ENCODE measurements at places on chromosomes 5 and 9.
A peak's percentile ranks its signal among the peaks of the same experiment; 100 is the strongest.

DNA sequence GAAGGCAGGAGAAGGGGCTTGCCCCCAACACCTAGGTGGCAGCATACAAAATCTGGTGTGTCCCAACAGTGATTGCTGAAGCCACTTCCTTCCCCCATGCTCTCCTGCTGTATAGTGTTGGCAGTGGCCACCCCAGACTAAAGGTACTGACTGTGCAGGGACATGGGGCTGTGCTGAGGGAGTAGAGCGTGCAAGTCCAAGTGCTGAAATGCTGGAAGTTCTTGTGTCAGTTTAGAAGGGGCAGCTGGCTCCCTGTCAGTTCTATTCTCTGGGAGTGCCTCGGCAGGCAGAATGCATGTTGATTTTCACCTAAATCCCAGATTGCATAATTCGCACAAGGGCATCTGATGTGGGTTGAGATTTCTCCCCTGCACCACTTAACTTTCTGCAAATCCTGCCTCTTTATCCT, 68.6 kb downstream of the GDNF start:
- DNase-seq, result no peak

DNA sequence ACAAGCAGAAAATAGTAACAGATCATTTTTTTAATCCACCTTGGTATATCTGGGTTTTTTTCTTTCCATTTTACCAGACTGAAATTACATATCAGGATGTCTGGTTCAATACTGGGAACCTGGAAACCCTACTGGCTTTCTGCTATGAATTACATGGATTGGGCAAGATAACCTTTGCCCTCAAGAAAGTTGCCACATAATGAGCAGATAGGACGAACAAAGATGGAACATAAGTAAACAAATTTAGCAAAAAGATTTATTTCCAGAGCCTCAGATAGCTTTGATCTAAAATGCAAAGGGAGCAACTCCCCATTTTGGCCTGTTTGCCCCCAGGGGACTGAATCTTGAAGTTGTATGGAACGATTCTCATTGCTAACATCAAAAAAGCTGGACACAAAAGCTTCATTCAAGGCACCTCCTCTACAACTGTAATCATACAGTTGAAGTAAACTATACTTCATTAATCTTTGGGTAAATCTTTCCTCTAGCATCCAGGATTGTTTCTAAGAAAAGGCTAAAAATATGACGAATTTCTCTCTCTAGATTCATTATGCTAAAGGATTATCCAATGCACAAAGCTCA, 131.6 kb upstream of the PTGER4 start:
- DNase-seq, result no peak

GRCh38 chr5:181189363-181189961, 15.5 kb downstream of the TRIM7 start:
- no peak for DNase-seq

DNA sequence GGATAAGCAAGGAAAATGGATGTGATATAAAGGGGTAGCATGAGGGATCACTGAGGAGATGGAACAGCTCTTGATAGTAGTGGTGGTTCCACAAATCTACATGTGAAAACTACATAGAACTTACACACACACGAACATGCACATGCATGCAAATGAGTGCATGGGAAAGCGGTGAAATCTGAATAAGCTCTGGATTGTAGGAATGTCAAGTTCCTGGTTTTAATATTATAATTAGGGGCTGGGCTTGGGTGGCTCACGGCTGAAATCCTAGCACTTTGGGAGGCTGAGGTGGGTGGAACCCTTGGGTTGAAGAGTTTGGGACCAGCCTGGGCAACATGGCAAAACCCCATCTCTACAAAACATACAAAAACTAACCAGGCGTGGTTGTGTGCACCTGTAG, 13.1 kb upstream of the PDCL start:
- DNase-seq, result no peak

DNA sequence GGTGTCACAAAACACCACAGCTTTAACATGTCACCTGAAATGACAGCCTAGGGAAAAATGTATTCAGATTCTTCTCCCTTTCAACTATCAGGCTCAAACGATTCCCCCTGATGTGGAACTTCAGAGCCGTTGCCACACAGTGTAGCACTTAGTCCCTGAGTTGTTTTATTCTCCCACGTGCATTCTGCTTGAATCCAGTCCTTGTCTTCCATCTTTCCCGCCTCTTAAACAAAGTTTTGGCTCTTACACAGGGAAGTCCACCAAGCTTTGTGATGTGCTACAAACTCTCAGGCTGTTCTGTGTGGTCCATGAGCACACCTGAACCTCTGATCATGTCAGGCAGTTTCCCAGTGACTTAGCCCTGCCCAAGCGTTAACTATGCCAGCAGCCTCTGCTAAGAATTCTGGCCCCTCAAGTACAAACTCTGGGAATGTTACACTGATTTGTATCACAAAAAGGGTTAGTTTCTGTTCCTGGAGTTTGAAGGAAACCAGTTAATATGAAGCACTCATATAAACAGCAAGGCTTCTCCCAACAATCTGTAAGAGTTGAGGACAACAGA, 45.8 kb upstream of the RNF38 start:
- no peak for DNase-seq

DNA sequence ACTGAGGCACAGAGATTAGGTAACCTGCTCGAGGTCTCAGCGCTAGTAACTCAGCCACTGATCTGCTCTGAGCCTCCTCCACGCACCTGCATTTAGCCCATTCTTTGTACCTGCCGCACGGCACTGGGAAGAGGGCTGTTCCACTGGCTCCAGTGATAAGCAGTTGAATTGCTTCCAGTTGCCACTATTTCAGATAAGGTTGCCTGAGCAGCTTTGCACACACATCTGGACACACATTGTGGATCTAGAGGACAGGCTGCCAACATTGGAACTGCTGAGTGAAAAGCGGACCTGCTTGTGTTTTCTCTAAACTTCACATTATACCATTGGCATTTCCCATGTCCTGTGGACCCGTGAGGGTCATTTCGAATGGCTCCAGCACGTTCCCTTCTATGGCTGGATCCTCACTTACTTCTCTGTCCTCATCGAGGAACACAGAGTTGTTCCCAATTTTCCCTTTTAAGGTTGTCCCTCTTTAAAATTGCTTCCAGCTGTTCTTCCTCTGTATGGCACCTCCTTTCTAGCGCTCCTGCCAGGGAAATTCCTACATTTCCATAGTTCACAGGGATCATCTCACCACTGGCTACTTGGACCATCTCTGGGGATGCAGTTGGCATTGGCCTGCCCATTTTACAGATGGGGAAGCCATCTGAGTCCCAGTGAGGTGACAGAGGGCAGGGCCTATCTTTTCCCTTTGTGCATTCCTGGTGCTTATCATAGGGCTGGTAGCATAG, 45.9 kb upstream of the RPL26L1 start:
- no peak for DNase-seq

GRCh38 chr5:83496626-83497025, 25.1 kb downstream of the VCAN start:
- DNase-seq, result no peak

- DNase-seq, result peak; percentile 15
Measured at GRCh38 chr5:6820851-6821479, 107.7 kb downstream of the TENT4A start.

DNA sequence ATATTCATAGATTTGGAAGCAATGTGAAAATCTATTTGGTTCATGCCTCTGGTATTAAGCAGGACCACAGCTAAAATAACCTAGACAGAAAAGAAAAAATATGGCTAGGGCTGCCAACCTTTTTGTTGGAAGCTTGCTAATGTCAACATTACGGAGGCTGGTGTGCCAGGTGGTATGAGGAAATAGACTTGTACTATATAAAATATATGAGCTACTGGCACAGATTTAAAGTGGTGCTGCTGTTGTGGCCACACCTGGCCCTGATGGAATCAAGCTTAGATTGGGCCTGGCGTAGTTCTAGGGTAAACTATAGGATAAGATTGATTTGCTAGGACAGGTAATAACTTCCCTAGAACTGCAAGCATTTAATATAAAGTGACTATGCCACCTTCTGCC, 10.6 kb upstream of the PARP8 start:
- DNase-seq, result no peak

- DNase-seq, result no peak
Measured at GRCh38 chr5:65760504-65761275, 38.7 kb downstream of the NLN start.

DNA sequence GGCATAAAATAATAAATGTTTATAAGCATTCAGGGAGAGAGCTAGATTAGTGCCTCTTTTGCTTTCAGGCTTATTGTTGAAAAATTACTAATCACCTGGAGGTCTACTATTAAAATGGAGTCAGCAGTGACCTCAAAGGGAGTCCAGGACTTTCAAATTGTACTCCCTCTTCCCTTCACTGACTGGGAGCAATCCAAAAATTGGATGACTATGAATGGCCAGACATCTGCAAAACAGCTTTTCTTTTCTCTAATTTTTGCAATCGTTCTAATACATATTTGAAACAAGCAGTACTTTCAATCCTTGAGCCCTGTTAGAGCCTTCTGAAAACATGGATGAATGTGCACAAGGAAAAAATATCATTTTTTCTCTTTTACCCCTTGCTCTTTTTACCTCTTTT, 461.8 kb downstream of the TMEM232 start:
- DNase-seq, result no peak

DNA sequence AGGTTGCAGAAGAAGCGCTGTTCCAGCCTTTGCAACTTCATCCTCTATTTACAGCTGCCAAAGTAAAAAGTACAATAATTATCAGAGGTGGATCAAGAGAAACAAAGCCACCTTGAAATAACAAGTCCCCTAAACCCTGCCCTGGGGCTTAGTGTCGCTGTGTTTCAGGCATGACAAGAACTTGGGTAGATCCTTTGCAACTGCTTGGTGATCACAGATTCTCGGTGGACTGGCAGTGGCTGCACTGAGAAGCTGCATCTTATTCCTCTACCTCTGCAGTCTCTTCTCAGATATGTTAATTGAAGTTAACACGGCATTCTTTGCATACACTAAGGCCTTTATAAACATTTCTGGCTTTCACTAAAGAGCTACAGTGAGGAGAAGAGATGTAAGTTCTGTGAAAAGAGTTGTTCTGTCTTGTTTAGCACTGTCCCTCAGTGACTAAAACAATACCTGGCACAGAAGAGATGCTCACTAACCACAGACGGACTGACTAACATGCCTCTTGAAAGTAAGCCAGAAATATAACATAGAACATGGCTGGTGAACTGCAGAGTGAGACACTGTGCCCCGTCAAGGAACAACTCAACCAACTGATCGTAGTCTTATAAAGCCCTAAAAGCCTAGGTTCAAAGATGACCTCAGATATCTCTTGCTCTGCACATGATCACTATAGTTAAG, 144.2 kb downstream of the MLLT3 start:
- no peak for DNase-seq

DNA sequence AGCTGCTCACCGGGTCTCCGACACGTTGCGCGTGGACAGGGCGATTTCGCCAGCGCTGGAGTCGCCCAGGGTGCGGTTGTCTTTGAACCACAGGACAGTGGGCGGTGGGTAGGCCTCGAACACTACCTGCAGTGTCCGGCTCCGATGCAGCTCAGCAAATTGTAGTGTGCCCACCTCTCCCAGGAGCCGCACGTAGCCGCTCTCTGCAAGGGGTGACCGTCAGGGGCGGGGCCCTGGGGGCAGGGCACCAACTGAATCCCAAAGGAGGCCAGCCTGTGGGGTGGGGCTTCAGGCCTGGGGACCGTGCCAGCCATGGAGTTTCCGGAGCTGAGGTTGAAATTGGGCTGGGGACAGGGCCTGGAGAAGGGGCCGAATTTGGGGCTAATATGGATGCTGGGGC, 22.9 kb downstream of the PDGFRB start:
- DNase-seq, result no peak

All from activated CD4-positive, alpha-beta T cell treated with anti-CD3 and anti-CD28 coated beads for 24 hours (primary cell).